ENCODE measurements at places on chromosomes 12 and 14.

GRCh38 chr12:17456486-17456885, 633.5 kb downstream of the RERGL start:
- no peak overlapping the region for H3K4me3 ChIP-seq
- DNase-seq = no peak
- no peaks in the 10 kb centered on the region for H3K27me3 ChIP-seq
- H3K27ac ChIP-seq = no peak overlapping the region
- H3K36me3 ChIP-seq = no peaks in the 10 kb centered on the region

DNA sequence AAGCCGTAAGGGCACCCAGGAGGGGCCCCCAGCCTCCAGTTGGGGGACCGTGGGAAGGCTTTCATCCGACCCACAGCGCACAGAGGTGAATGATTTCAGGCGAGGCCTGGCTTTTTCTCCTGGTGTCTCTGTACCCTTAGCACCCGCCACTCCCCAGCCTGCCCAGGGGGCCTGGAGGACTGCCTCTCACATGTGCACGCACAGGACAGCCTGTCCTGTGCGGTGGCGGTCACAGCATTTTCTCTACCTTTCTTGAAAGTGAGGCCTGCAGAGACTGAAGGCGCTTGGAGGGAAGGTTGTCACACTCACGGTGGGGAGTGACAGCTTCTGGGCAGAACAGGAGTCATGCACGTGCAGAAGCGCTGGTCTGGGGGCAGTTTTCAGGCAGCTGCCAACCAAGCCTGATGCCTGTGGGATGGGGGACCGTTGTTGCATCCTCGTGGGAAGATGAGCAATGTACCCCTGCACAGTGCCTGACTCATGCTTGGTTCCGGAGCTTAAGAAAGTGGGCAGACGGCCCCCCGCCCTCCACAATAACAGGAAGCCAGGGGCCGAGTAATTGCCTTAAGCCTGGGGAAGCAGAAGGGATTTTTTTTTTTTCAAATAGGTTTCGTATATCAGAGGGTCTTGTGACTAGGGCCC, 148.1 kb downstream of the TSPAN9 start:
- H3K27me3 ChIP-seq = no peaks in the 10 kb centered on the region
- no peaks in the 10 kb centered on the region for H3K36me3 ChIP-seq
- DNase-seq = no peak
- H3K4me1 ChIP-seq = no peaks in the 10 kb centered on the region
- no peak overlapping the region for H3K4me3 ChIP-seq

DNA sequence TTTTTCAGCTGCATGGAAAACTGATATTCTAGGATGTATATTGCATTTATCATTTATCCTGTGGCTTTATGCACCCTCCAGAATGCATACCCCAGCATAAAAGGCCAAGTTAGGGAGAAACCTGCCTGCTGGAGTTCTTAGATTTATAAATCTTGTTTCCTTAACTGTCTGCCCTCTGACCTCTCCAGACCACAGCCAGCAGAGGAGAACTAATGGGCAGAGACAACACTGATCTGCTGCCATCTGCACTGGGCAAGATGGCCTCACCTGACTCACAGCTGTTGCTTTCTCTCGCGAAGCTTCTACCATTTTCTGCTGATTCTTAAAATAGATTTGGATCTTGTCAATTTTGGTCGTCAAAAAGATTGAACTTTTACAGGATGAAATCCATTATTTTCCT, 65.8 kb downstream of the PPP2R5C start:
- no peak overlapping the region for H3K27ac ChIP-seq
- no peaks in the 10 kb centered on the region for H3K27me3 ChIP-seq
- no peak overlapping the region for H3K4me3 ChIP-seq

GRCh38 chr14:58071341-58071740, 80.7 kb downstream of the ARMH4 start:
- H3K4me3 ChIP-seq = no peak overlapping the region
- no peaks in the 10 kb centered on the region for H3K27me3 ChIP-seq
- DNase-seq = no peak
- H3K27ac ChIP-seq = no peak overlapping the region
- H3K4me1 ChIP-seq = no peaks in the 10 kb centered on the region

DNA sequence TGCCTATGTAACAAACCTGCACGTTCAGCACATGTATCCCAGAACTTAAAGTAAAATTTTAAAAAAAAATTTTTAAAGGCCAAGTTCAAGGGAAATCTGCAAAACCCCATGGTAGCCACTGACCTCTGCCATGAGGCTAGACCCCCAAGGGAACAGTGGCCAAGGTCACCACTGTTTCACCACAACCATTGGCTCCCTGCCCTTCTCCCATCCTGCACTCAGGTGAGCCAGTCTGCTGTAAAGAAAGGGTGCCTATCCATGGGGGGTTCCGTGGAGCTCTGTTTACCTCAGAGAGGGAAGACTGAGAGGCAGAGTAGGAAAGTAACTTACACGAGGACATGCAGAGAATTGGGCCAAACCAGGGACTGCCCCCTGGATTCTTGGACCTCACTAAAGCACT, 38.6 kb downstream of the VWF start:
- no peaks in the 10 kb centered on the region for H3K36me3 ChIP-seq
- H3K27me3 ChIP-seq = no peaks in the 10 kb centered on the region
- H3K4me3 ChIP-seq = no peak overlapping the region

DNA sequence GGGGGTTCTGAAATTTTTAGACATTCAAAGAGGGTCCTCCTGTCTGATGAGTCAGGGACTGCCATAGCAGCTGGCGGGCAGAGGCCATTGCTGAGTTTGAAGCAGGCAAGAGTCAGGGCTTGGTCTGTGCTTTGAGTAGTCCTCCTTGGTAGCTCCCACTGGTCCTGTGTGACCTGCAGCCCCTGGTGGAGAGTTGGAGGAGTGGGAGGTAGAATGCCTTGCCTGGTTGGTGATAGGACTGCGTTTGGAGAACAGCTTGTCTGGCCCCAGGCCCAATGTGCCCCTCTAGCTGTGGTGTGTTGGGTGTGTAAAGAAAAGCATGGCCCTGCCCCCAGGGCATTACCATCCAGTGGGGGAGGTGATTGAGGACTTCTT, 116.7 kb downstream of the BEGAIN start:
- no peak for DNase-seq
- H3K4me3 ChIP-seq = no peak overlapping the region
- no peaks in the 10 kb centered on the region for H3K27me3 ChIP-seq
- H3K27ac ChIP-seq = no peak overlapping the region
- no peaks in the 10 kb centered on the region for H3K4me1 ChIP-seq

DNA sequence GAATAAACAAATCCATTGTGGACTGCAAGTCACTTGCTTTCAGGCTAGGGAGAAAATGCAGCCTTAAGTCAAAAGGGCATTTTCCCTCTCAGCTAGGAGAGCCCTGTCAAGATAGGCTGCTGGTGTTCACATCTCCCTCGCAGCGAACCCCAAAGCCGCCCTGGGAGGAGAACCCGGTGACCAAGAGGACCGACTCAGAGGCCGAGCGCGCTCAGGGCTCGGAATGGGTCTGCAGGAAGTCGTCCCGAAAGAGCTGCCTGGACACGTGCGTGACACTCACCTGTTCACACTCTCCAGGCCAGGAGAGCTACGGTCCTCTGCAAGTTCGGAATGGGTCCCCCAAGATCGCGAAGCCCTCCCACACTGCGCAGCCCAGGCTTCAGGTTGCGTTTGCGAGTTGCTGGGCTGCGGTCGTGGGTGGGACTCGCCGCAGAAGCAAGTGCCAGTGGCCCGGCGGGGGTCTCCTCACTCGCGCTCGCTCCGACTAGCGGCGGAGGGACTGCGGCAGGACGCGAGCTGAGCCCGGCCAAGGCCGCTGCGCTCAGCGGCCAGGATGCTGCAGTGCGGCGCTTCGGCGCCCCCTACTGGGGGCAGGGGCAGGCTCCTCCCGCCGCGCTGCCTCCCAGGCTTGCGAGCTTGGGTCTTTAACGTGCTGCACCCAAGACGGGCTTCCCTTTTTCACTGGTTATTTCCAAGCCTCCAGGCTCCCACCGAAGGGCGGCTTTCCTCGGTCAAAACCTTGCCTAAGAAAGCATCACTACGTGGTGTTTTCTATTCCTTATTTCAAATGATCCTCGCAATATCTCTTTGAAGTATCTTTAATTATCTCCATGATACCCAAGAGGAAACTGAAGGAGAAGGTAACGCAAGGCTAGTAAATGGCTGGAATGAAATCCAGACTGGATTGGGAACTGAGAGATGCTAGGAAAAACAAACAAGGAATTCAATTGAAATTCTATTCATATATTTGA, at the start of gene RERG:
RERG (minus strand) TSS at position 503 of the 971 bp plus-strand sequence. CDS start 3,928 bp downstream, outside the sequence.
- H3K4me1 ChIP-seq = peaks cover 11% of the 10 kb centered on the region
- H3K27me3 ChIP-seq = no peaks in the 10 kb centered on the region

GRCh38 chr14:35122696-35123387, 490 bp downstream of the PRORP start:
- H3K27ac ChIP-seq = peak overlapping the region; percentile 85
- DNase-seq = no peak
- H3K36me3 ChIP-seq = peaks cover 4% of the 10 kb centered on the region
- H3K27me3 ChIP-seq = no peaks in the 10 kb centered on the region

DNA sequence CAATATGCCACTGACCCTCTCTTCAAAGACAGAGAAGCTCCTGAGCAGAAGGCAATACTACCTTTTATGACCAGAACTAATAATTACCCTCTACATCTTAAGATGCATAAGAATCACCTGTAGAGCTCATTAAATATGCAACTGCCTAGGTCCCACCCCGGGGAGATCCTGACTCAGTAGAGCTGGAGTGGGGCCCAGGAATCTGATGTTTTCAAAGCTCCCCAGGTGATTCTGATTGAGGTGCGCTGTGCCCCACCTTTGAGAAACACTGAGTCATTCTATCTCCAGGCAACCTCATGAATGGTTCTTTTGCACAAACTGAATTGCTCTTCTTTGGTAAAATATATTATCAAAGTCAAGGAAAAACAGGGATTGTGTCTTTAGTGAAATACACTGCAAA, 149.3 kb upstream of the BMP4 start:
- no peak overlapping the region for H3K4me3 ChIP-seq
- H3K36me3 ChIP-seq = no peaks in the 10 kb centered on the region

DNA sequence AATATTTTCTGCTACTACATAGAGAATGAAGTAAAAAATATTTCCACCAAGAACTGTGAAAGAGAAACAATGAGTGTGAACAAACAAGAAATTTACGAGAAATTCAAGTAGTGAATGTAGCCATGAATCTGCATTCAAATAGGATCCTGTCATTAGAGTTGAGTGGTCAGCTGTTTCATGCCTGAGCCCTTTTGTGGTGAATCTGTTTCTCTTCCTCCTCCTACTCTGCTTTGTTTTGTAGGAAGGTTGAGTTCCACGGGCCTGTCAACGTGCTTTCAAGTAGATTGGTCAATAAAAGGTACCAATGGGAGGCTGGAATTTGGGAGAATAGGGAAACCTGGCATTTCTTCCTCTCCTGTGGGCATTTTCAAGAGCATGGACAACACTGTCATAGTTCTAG, 1749.6 kb upstream of the FLRT2 start:
- H3K4me1 ChIP-seq = no peaks in the 10 kb centered on the region
- no peak overlapping the region for H3K4me3 ChIP-seq
- no peaks in the 10 kb centered on the region for H3K27me3 ChIP-seq
- no peak for DNase-seq
- no peaks in the 10 kb centered on the region for H3K36me3 ChIP-seq
- no peak overlapping the region for H3K27ac ChIP-seq

DNA sequence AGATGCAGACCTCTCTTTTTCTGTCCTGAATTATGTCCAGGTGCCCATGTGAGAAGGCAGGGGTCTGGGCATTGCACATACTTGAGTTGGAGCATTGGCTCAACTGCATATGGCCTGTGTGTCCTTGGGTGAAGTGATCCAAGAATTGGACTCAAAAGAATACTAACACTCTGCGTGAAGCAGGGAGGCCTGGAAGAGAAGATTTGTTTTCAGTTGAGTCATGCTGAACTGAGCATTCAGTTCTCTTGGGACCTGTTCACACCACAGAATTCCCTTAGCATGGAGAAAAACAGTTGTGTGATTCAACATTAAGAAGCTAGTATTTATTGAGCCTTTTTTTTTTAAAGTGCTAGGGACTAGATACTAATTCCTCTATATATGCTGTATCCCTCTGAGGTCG, 164.7 kb upstream of the TBX3 start:
- H3K36me3 ChIP-seq = no peaks in the 10 kb centered on the region
- no peak overlapping the region for H3K4me3 ChIP-seq

DNA sequence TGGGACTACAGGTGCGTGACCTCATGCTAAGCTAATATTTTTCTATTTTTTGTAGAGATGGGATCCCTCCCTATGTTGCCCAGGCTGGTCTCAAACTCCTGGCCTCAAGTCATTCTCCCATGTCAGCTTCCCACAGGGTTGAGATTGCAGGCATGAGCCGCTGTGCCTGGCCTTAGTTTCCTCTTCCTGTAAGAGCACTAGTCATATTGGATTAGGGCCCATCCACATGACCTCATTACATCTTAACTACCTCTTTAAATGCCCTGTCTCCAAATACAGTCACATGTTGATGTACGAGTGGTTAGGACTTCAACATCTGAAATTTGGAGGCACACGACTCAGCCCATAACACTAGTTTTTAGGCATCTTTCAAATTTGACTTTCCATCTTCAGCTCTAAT, 72.2 kb upstream of the RASSF3 start:
- H3K4me3 ChIP-seq = no peak overlapping the region
- no peaks in the 10 kb centered on the region for H3K36me3 ChIP-seq
- DNase-seq = no peak

DNA sequence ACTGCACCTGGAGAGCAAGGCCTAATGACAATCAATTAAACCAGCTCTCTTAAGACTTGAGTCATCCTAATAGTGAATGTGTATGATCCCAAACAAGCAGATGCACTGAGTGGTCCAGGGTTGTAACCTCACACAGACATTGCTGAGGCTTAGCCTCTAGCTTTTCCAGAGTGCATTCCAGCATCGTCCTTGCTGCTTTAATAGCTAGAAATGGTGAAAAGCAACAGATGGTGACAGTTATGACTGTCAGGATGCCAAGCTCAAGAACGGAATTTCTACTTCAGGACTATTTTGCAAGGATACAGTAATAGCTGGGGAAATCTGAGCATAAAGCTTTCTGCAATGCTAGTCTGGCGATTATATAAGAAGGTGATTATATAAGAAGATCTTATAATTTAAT, 34.6 kb downstream of the PTPRR start:
- H3K36me3 ChIP-seq = no peaks in the 10 kb centered on the region
- H3K4me1 ChIP-seq = no peaks in the 10 kb centered on the region
- no peak for DNase-seq
- no peak overlapping the region for H3K4me3 ChIP-seq
- H3K27me3 ChIP-seq = no peaks in the 10 kb centered on the region

GRCh38 chr12:53493610-53494391, 5.5 kb downstream of the MAP3K12 start:
- H3K4me1 ChIP-seq = peaks cover 30% of the 10 kb centered on the region
- DNase-seq = no peak
- no peaks in the 10 kb centered on the region for H3K27me3 ChIP-seq
- H3K4me3 ChIP-seq = peak overlapping the region; percentile 54
- no peaks in the 10 kb centered on the region for H3K36me3 ChIP-seq

- no peak overlapping the region for H3K27ac ChIP-seq
- H3K27me3 ChIP-seq = no peaks in the 10 kb centered on the region
- DNase-seq = no peak
- peaks cover 12% of the 10 kb centered on the region for H3K4me1 ChIP-seq
- no peaks in the 10 kb centered on the region for H3K36me3 ChIP-seq
Observed at GRCh38 chr14:55589171-55589570, 9.2 kb downstream of the KTN1 start.

Measured in tibial artery (tissue), 4 donors.